ENCODE measurements at places on chromosomes 4 and X.
A peak's percentile ranks its signal among the peaks of the same experiment; 100 is the strongest.

DNA sequence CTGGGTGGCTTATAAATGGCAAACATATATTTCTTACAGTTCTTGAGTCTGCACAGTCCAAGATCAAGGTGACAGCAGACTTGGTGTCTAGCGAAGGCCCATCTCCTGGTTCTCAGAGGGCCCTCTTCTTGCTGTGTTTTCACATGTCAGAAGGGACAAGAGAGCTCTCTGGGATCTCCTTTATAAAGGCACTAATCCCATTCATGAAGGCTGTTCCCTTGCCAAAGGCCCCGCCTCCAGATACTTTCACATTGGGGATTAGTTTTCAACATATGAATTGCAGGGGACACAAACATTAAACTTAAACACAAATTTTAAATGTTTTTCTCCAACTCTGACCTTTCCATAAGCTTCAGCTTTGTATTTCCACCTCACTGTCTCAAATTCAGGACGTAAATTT is 1135.0 kb upstream of the TENM3 start:
- no peak for ATAC-seq

- peak; percentile 20 for ATAC-seq
Measured at GRCh38 chrX:132956421-132957210, 1.8 kb downstream of the HS6ST2 start.

- peak; percentile 68 for ATAC-seq
Measured at GRCh38 chrX:49282647-49283011, 13.0 kb downstream of the PPP1R3F start.

DNA sequence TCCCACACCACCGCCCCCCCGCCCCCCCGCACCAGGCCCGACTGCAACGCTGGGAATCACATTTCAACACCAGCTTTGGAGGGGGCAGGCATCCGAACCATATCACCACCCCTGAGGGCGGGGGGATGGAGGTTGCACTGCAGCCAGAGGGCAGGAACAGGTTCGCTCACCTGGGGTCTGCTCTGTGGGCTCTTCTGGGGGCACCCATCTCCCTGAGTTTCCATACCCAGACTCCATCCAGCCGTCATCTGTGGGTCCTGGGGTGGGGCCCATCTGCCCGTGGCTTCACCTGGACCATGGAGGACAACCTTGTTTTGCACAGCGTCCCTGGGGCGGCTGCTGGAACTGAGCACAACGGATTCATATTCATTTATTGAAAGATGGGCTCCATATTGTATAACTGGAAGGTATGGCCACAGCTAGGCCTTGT is 6.9 kb downstream of the PSAPL1 start:
- ATAC-seq, result no peak

Data from motor neuron (in vitro differentiated cells).